ENCODE measurements at places on chromosomes 2 and 18.

DNA sequence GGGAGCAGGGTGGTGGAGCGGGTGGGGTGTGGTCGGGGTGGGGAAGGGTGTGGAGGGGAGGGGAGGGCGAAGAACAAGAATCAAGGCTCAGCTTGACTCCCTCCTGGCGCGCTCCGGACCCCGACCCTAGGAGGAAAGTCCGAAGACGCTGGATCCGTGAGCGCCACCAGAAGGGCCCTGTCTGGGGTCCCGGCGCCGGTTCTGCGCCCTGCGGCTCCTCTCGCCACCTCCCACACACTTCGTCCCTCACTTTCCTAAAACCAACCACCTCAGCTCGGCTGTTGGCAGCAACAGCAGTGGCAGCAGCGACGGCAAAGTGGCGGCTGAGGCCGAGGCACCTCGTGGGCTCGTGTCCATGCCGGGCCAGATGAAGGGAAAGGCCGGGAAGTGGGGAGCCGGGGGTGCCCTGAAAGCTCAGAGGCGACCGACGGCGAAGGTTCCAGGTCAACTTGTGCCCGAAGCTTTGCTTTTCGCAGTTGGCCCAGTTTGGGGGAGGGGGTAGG, 2.1 kb downstream of the KLHL14 start:
- DNase-seq, result no peak

DNA sequence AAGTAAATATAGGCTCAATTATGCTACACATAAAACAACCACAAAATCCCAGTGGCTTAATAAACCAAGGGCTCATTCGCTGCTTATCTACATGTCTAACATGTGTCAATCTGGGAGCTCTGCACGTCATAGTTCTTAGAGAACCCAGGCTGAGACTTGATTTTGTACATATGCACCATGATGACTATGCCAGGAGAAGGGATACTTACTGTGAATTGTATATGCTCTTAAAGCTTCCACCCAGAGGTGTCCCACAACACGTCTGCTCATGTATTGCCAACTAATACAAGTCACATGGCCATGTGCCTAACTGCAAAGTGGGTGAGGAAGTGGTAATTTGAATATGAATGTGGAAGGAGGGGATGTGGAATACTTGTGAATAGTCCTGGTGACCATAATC, 262.1 kb downstream of the CPS1 start:
- DNase-seq, result no peak

DNA sequence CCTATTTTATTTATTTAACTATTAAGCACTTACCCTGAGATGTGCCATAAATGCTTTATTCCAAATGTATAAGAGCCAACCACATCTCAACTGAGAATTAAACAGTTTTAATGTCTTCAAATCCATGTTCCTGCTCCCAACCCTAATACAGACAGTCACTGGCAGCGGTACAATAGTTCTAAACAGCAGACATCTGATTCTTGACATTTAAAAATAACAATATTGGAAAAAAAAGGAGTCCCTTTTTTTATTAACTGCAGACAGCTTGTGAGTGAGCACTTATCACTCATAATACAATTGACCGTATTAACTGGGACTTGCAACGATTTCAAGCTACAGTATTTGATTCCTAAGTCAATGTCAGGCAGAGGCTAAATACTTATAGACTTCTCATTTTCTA, 424.6 kb downstream of the TGIF1 start:
- no peak for DNase-seq

GRCh38 chr2:175834477-175834876, 167.6 kb downstream of the LNPK start:
- no peak for DNase-seq

DNA sequence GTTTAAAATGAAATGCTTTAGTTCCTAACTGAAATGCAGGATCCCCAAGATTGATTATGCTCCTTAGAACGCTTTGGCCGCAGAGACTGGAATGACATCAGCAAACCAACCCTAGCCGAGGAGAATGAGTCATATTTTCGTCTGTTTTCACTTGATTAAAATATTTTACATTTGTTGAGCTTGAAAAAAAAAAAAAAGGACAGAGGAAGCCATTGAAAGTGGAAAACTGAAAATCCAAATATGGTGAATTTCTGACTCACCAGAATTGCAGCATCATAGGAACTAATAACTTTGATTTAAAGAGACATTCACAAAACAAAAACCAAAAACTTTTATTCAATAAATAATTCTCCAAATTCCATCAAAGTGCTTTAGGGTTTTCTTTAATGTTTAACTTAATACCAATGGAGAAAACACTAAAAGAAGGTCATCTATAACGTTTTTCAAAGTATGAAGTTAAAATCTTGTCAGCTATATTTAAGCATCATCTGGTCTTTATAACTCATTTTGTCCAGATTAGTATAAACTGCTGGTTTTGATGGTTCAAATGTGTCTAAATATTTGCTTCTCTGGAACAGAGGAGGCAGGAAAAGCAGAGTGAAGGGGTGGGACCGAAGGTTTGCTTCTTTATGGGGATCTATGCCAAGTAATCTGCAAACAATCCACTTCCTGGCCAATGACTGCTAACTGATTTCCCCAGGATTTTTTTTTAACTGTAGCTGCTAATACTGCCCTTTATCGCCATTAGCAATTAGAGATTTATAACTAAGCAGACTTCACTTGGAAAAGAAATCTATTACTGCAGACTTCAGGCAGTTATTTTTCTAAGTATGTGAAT, 30.9 kb upstream of the COL5A2 start:
- DNase-seq, result peak; percentile 88

DNA sequence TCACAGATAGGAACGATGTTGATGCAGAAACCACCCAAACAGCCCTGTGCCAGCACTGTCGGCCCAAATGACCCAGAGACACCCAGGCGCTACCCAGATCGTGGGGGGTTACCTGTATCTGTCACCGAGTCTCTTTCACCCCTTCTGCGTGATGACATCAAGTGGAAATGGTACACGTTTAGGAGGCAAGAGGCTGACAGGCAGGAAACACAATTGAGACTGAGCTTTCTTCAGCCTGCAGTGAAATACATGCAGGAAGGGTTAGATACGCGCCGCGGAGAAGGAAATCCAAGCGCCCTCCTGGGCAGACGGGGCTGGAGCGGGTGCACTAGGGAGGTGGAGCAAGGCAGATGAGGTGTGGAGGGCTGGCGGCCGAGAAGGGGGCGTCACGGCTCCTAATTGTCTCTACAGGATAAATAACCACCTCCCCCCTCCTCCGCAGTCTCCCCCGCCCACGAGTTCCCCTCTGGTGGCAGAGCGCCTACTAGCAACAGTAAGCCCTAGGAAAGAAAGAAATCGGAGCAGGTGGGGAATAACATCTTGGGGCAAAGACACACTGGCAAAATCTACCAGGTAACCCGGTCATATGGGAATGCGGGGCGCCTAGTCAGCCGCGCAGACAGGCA, at the start of gene RNF152:
TSS of gene RNF152 (minus strand) at position 325 of the 626 bp plus-strand sequence. CDS start 76,544 bp downstream, outside the sequence.
- no peak for DNase-seq

DNA sequence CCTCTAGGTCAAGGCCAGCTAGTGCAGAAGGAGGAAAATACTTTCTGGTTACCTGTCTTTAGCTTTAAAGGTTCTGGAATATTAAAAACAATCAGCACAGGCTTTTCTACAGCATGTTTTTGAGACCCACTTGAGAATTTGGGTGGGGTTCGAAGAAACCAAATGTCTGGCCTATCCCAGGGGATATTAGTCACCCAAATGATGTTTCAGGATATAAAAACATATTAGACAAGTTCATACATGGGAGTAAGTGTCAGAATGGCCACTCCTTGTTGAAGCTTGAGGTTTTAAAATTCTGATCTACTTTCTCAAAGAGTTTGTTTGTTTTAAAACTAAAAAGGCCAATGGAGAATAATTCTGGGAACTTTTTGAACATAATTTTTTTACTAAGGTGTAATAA, 158.6 kb upstream of the DLX2 start:
- DNase-seq, result no peak

DNA sequence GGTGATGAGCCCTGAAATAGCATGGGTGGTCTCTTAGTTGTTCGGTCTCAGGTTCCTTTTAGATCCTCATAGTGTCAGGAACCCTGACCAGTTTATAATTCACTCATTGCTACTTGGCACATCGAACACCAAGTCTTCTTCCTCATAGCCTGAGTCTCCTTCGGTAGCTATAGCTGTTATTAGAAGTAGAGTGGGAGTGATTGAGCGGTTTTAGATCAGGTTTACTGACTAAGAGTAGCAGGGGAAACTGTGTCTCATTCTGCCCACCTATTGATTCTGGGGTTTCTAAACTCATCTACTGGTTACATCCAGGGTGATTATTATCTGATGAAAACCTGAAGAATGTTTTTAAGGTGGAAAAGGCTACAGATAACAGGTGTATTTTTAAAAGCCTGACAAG, 114.6 kb downstream of the SETBP1 start:
- no peak for DNase-seq

Measured in AG09309 (cell line).